ENCODE measurements at places on chromosomes 5 and 9.

- no peak for DNase-seq
Observed at GRCh38 chr9:108105885-108106284, 616.3 kb upstream of the KLF4 start.

DNA sequence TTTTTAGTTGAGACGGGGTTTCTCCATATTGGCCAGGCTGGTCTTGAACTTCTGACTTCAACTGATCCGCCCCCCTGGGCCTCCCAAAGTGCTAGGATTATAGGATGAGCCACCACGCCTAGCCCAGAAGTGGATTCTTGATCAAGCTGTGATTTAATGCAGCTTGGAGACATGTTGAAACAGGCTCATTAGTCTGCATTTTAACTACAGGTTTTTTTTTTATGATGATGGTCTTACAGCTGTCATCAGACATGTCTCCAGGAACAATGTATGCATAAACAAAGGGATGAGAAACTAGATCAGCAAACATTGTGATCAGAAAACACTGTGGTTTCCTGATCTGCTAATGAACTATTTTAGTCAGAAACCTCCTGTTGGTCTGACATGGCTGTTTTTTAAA, 30.0 kb upstream of the PLPP1 start:
- DNase-seq, result no peak

GRCh38 chr9:95666785-95667155, 150.0 kb upstream of the PTCH1 start:
- no peak for DNase-seq

- no peak for DNase-seq
Observed at GRCh38 chr9:10706788-10707187, 94.0 kb upstream of the PTPRD start.

GRCh38 chr5:170860818-170861666, 776 bp upstream of the RANBP17 start:
- no peak for DNase-seq

- DNase-seq, result no peak
Observed at GRCh38 chr9:128153947-128154695, 4.9 kb downstream of the LCN2 start.

- no peak for DNase-seq
Observed at GRCh38 chr9:36566813-36567221, 5.9 kb upstream of the MELK start.

DNA sequence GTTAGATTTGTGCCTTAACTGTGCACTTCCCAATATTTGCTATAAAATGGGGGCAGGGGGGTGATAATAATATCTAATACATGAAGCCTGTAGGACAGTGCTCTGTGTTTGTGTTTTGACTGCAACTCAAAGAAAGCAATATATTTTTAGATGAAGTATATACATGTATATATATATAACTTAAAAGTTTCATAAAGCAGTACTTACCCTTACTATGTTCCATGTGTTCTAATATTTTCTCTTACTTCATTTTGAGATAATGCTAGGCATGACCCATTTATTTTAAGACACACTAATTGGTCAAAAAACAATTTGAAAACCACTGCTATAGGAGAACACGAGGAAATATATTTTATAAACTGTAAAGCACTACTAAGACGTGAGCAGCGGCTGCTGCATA, 2.4 kb downstream of the TRIM52 start:
- no peak for DNase-seq

GRCh38 chr5:178333821-178334481, 101.3 kb upstream of the PHYKPL start:
- DNase-seq, result no peak

GRCh38 chr5:59487772-59488729, 405.5 kb downstream of the PDE4D start:
- DNase-seq, result no peak

DNA sequence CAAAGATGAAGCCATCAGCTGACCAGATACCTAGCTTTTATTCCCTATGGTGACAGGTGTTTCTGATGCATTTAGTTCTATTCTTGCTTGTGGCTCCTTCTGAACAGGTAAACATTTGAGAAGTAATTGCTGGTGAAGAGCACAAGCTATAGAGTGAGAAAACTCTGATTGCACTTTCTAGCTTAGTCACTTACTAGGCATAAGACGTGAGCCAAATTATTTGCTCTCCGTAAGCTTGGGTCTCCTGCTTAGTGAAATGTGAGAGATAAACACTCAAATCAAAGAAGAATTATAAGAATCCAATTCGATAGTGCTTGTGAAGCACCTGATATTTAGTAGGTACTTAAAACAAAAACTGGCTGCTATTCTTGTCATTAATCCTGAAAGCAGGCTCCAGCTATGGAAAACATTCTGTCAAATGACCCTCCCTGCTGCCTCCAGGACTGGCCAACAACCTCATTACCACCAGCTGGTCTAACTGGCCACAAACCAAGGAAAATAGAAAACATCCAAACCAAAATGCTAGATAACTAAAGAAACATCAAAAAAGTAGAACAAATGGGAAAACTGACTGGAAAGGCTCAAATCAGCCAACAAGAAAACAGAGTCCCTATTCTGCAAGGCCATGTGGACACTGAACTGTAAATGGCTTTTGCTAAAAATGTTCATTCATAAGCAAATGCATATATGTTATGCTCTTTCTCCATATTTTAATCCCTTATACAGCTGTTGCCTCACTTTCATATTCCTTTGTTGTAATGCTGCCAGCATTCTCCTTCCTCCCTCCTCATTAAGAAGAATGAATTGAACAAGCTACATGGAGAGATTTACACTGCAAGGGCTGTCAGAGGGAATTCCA, 616.1 kb downstream of the DTWD2 start:
- no peak for DNase-seq
